ENCODE measurements at places on chromosomes 2 and 18.

DNA sequence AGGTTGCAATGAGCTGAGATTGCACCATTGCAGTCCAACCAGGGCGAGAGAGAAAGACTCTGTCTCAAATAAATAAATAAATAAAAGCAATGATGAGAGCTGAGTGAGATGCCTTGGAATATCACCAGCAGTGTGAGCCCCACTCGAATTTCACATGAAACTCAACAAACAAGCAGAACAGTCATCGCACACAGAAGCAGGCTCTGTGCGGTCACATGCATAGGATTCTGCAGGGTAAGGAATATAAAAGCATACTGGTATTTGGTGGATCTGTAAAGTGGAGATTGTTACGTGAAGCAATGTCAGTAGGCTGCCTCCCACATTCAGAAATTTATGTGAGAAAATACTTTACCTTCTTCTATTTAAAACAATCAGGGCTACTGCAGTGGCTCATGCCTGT, 18.0 kb upstream of the AP1S3 start:
- no peak for DNase-seq

DNA sequence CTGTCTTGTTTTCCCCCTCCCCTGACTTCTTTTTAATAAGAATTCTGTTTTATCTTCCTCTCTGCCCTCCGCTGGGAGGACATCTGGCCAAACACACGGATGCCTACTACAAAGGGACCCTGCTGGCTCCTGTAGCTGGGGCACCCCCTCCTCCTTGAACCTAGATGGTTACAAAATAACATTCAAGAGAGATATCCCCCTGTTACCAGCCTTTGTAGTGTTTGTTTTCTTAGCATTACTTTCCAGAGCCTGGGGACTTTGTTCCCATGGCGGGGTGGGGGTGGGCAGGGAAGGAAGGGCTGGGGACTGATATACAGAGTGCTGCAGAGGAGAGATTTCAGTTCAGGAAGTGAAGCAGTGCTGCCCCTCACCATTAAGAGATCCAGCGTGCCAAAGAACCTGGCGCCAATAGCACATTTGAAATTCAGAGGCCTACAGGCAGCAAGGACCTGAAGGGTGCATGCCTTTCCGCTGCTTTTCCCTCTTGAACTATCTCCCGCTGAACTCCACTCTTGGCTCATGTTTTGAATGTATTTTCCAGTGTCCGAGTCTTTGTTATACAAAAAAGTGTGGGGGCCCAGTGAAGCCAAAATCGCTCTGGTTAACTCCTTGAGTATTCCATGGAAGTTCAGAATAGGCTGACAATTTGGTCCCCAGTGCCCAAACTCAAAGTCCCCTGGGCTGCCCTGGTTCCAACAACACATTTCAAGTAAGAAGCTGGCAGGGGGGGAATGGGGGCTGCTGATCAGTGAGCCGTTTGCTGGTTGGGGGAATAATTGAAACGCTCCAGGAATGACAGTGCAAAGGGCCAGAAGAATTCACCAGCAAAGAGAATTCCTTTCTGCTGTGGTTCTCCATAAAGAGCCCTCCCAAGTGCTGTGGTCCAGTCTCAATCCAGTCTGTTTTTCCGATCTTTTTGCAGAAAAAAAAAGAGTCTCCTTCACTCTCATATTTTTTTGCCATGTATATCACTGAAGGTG, 94.8 kb upstream of the THOC1 start:
- no peak for DNase-seq

DNA sequence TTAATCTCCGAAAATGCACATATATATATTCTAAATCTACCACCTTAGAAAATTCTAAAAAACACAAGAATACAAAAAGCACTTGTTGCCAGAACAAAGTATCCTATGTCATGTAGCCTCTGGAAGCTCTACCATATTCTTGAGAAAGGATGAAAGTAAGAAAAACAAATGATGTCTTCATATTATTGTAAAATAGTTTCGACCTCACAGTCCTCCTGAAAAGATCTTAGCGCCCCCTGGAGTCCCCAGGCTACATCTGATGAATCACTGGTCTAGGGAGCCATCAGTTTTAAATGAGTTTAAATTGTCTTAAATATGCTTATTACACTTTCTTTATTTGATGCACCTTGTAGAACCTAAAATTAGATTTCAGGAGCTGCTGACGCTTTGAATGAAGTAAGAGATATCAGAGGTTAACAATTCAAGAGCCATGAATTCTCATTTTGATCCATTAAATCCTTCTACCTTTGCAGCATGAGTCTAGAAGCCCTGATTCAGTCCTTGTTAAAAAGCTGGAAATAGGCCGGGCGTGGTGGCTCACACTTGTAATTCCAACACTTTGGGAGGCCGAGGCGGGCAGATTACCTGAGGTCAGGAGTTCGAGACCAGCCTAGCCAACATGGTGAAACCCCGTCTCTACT, 138.8 kb downstream of the MCFD2 start:
- peak; percentile 44 for DNase-seq

- DNase-seq: no peak
Observed at GRCh38 chr2:61421611-61422010, 49.3 kb downstream of the USP34 start.

- no peak for DNase-seq
Observed at GRCh38 chr18:78407466-78407844, 572.2 kb upstream of the SALL3 start.

DNA sequence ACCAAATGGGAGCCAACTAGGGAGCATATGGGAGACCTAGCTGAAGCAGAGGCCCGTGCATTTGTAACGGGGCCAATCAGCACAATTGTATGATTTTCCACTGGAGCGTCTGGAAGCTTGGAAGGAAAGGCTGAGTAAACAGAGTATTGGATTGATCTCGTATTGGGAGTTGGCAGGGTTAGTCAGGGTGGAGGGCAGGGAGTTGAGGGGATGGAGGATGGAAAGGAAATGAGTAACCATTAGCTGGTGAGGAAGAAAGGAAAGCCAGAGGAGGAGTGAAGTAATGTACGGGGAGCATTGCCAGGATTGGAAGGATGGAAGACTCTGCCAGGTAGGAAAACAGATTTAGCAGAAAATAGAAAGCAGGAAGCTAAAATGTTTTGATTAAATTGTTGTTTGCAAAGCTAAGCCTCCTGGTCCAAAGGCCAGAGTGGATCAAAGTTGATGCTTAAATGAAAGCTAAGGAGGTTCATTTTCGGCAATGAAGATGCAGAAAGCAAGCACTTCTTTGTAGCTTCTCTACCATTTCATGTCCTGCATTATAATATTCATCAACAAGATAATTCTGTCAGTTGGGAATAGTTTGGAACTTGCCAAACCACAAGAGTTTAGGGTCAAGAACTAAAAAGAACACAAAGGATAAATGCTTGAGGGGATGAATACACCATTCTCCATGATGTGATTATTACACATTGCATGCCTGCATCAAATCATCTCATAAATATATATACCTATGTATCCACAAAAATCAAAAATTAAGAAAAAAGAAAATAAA, 75.6 kb upstream of the TTN start:
- no peak for DNase-seq

DNA sequence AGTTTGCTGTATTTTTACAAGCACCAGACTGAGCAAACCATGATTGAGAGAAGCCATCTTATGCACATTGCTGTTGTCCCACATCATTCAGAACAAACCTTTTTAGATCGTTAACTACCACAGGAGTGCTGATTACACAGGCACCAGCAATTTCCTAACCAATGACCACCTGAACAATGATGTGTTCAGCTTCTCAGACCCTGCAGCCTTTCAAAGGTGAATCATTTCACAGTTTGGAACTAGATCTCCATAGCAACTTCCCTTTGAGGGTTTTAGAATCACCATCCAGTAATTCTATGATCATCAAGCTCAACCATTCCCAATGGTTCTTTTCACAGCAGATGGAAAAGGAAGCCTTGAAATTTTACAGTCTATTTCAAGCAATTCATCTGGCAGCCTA, 71.4 kb downstream of the OLA1 start:
- no peak for DNase-seq

DNA sequence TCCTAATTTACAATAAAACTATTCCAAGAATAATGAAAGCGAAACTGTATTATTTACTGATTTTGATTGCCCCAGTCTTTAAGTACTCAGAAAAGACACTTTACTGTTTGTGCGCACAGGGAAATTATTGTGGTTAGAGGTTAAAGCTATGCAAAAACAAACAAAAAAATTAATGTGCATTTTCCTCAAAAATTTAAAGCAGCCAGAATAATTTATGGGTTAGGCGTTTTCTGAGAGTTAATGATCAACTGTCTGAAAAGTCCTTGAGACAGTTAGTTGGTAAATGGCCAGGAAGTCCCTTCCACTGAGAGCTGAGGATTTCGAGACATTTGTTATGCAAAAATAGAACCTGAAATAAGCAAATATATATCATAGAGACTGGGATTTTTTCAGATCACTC, 143.3 kb downstream of the IRS1 start:
- DNase-seq: no peak

DNA sequence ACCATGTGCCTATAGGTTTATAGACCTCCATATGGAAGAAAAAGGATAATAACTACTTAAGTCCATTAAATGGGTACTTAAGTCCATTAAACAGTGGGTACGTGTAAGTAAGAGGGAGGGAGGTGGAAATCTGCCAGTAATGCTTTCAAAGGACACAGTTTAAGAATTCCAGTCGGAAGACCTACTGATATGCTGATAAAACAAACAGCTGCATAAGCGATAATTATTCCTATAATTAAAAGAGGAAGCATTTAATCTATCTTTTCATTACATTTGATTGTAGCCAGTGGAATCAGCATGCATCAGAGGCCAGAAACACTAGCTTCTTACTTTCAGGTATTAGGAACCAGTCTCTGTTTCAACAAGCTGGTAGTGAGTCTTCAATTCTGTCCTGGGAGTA, 96.4 kb upstream of the DDX18 start:
- no peak for DNase-seq
